Neural crest cell (in vitro differentiated cells): ENCODE measurements at places on chromosomes 1 and 21. TPM values are rescaled to one million over a fixed set of nuclear protein-coding genes. Genes with fewer than 3 reads are reported as not detected.

- no peaks in the 10 kb centered on the region for H3K4me1 ChIP-seq
- no peak for DNase-seq
- no peak overlapping the region for H3K27ac ChIP-seq
- H3K36me3 ChIP-seq = peaks cover 23% of the 10 kb centered on the region
Measured at GRCh38 chr1:228308628-228309325, 97.9 kb downstream of the TRIM11 start.

The CR1L gene
- total RNA-seq = not detected in 2 replicates

DNA sequence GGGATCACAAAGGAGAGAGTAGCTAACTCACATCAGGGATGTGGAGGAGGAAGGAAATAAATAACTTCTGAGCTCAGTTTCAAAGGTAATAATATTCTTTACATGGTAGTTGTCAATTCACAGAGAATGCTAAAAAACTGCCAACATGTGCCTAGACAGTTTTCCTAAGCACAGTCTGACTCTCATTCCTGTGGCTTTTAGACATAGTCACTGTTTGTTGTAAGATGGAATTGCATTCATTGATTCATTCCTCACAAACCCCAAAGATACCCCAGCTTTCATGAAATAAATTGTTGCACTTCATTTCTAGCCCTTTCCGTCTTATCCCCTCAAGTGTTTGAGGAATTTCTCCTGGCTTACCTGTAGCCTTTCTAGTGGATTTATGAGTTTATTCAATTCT lies 263.9 kb downstream of the NTNG1 start:
- no peaks in the 10 kb centered on the region for H3K27me3 ChIP-seq
- DNase-seq = no peak
- H3K27ac ChIP-seq = no peak overlapping the region
- H3K4me1 ChIP-seq = no peaks in the 10 kb centered on the region
- no peak overlapping the region for H3K4me3 ChIP-seq
- no peaks in the 10 kb centered on the region for H3K36me3 ChIP-seq

DNA sequence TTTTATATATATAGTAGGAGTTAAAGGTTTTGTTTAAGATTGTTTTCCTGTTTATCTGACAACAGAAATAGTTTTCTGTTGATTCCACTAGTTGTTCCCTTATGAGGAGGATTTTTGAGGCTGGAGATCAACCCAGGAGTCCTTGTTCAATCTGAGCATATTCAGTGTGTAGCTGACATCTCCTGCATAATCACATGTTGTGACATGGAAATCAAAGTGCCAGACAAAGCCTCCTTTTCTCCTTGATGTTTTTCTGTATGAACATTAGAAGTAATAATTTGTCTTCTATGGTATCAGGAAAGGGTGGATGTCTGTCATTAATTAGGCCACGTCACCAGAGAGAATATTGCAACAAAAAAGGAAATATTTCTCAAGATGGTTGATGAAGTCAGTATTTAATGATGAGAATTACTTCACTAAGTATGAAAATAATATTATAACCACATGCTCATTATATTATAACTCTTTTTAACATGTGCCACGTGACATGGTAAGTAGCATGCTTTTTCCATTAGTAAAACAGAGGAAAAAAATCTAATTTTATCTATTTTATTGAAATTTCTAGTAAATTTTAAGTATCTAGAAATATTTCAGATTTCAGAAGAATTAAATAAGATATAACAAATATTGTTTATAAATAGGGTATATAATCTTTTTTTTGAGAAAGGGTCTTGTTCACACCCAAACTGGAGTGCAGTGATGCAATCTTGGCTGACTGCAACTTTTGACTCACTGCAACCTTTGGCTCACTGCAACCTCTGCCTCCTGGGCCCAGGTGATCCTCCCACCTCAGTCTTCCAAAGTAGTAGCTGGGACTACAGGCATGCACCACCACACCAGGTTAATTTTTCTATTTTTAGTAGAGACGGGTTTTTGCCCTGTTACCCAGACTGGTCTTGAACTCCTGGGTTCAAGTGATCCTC lies 223.5 kb downstream of the HMCN1 start:
- no peaks in the 10 kb centered on the region for H3K27me3 ChIP-seq
- DNase-seq = no peak
- no peaks in the 10 kb centered on the region for H3K36me3 ChIP-seq
- no peak overlapping the region for H3K27ac ChIP-seq
- H3K4me1 ChIP-seq = peaks cover 8% of the 10 kb centered on the region

GRCh38 chr1:51192213-51192843 lies 43.7 kb upstream of the RNF11 start:
- no peaks in the 10 kb centered on the region for H3K4me1 ChIP-seq
- H3K4me3 ChIP-seq = no peak overlapping the region
- H3K27ac ChIP-seq = no peak overlapping the region

- DNase-seq = no peak
- H3K4me1 ChIP-seq = peaks cover 31% of the 10 kb centered on the region
- no peak overlapping the region for H3K27ac ChIP-seq
- H3K27me3 ChIP-seq = peaks cover 73% of the 10 kb centered on the region
- H3K36me3 ChIP-seq = no peaks in the 10 kb centered on the region
- no peak overlapping the region for H3K4me3 ChIP-seq
Measured at GRCh38 chr1:205043866-205044265, 854 bp downstream of the CNTN2 start.

GRCh38 chr1:12372180-12372579 lies 142.3 kb downstream of the VPS13D start:
- H3K36me3 ChIP-seq = peaks cover 13% of the 10 kb centered on the region
- no peak overlapping the region for H3K4me3 ChIP-seq
- H3K27me3 ChIP-seq = no peaks in the 10 kb centered on the region
- H3K4me1 ChIP-seq = peaks cover 11% of the 10 kb centered on the region

DNA sequence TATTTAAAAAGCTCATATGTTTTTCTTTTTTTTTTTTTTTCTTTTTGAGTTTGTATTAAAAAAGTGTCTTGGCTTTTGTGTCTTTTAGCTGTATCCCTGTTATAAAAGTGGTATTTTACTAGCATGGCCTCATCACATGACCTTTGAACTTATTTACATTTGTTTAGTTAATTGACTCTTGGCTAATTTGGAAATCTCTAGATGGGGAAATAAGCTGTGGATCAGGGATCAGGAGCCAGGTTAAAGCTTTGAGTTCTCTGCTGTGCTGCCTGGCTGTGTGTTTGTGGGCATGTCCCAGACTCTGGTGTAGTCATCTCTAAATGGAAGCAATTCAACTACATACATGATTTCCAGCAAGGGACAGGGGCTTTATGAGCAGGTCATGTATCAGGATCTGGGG lies 56.5 kb downstream of the HHAT start:
- no peak overlapping the region for H3K4me3 ChIP-seq
- H3K4me1 ChIP-seq = peaks cover 5% of the 10 kb centered on the region
- H3K27ac ChIP-seq = no peak overlapping the region
- no peak for DNase-seq

GRCh38 chr21:38327984-38328383 lies 71.2 kb downstream of the KCNJ15 start:
- peaks cover 12% of the 10 kb centered on the region for H3K4me1 ChIP-seq
- DNase-seq = no peak
- H3K4me3 ChIP-seq = no peak overlapping the region
- no peak overlapping the region for H3K27ac ChIP-seq
- H3K27me3 ChIP-seq = no peaks in the 10 kb centered on the region
- no peaks in the 10 kb centered on the region for H3K36me3 ChIP-seq

The GNAT2 gene
- total RNA-seq = not detected in 2 replicates

The MARCKSL1 gene
- 943 and 952 TPM in 2 replicates for total RNA-seq

- no peak for DNase-seq
- H3K4me3 ChIP-seq = no peak overlapping the region
- H3K4me1 ChIP-seq = peaks cover 18% of the 10 kb centered on the region
- H3K27ac ChIP-seq = no peak overlapping the region
- H3K27me3 ChIP-seq = no peaks in the 10 kb centered on the region
- H3K36me3 ChIP-seq = no peaks in the 10 kb centered on the region
Measured at GRCh38 chr1:167563579-167564246, 10.2 kb upstream of the CREG1 start.

- DNase-seq = no peak
- H3K27ac ChIP-seq = no peak overlapping the region
- no peaks in the 10 kb centered on the region for H3K4me1 ChIP-seq
Measured at GRCh38 chr1:65949230-65949626, 156.5 kb downstream of the PDE4B start.

DNA sequence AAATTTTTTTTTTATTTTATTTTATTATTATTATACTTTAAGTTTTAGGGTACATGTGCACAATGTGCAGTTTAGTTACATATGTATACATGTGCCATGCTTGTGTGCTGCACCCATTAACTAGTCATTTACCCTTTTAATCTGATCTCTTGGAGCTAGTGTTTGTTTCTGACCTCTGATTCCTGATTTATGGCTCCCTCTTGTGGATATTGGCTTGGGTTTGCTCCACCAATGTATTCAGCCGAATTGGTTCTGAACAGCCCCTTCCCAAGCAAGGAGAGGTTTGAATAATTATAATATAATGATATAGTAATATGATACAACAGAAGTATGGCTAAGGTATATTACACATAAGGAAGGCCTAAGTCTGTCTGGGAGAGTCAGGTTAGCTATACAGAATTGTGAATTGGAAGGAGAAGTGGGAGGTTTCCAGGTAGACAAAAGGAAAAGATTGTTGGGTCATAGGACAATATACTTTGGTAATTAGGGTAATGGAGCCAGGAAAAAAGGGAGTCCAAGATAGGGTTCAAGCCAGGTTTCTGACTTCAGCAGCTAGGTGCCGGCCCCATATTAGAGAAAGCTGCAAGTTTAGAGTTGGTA lies 53.1 kb upstream of the HMCN1 start:
- H3K27ac ChIP-seq = no peak overlapping the region
- no peak overlapping the region for H3K4me3 ChIP-seq
- no peaks in the 10 kb centered on the region for H3K27me3 ChIP-seq

The NPPA gene
- total RNA-seq = not detected in 2 replicates

DNA sequence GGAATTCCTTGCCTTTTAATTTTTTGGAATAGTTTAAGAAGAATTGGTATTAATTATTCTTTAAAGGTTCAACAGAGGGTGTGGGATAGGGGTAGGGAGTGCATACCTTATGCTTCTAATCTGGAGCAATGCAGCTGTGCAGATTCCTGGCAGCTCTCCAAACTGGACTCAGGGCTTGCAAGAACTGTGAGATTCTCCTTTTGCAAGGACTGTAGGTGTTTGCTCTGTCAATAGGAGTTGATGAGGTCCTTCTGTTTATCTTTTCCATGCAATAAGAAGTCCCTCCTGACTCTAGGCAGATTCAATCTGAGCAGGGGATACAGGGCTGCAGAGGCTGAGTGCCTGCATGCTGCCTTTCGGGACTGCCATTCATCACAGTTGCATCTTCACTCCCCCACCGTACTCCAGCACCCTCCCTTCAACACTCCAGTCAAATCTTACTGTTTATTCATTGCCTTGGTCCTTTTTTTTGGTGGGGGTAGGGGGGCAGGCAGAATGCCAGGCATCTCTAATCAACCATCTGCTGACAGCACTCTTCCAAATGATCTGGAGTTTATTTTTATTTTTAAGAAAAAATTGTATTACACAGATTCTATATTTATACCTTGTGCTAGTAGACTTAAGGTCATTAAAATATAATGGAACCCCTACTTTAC lies 122.3 kb downstream of the DISC1 start:
- no peaks in the 10 kb centered on the region for H3K27me3 ChIP-seq
- H3K4me1 ChIP-seq = peaks cover 2% of the 10 kb centered on the region
- DNase-seq = no peak
- H3K27ac ChIP-seq = no peak overlapping the region
- no peak overlapping the region for H3K4me3 ChIP-seq
- H3K36me3 ChIP-seq = peaks cover 35% of the 10 kb centered on the region

- DNase-seq = no peak
- H3K27me3 ChIP-seq = peaks cover 2% of the 10 kb centered on the region
- H3K4me3 ChIP-seq = no peak overlapping the region
- H3K4me1 ChIP-seq = no peaks in the 10 kb centered on the region
- H3K27ac ChIP-seq = no peak overlapping the region
Measured at GRCh38 chr1:170483051-170483450, 48.9 kb upstream of the GORAB start.

The PLA2G4A gene
- total RNA-seq = 4.5 and 5.1 TPM in 2 replicates

The ANKRD35 gene
- 0.07 and 0.11 TPM in 2 replicates for total RNA-seq

- no peak overlapping the region for H3K27ac ChIP-seq
- peaks cover 7% of the 10 kb centered on the region for H3K27me3 ChIP-seq
- H3K4me3 ChIP-seq = no peak overlapping the region
- DNase-seq = no peak
Measured at GRCh38 chr1:34108269-34108668, 56.8 kb downstream of the CSMD2 start.

DNA sequence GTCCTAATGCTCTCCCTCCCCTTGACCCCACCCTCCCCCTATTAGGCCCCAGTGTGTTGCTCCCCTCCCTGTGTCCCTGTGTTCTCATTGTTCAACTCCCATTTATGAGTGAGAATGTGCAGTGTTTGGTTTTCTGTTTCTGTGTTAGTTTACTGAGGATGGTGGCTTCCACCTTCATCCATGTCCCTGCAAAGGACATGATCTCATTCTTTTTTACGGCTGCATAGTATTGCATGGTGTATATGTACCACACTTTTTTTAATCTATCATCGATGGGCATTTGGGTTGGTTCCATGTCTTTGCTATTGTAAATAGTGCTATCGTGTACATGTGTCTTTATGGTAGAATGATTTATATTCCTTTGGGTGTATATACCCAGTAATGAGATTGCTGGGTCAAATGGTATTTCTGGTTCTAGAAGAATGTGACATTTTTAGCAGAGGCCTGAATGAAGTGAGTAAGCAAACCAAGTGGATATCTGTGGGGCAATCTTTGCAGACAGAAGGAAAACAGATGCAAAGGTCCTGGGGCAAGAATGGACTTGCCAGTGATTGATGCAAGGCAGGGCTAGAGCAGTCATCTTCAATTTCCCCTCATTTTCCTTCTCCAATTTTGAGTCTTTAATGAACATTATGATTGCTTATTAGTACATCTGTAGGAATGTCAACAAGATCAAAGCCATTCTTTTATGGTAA lies 50.2 kb downstream of the UBE4B start:
- DNase-seq = no peak
- peaks cover 13% of the 10 kb centered on the region for H3K36me3 ChIP-seq
- no peaks in the 10 kb centered on the region for H3K27me3 ChIP-seq
- no peak overlapping the region for H3K27ac ChIP-seq
- peaks cover 29% of the 10 kb centered on the region for H3K4me1 ChIP-seq

The ELAVL4 gene
- total RNA-seq = 0.77 and 1.7 TPM in 2 replicates

DNA sequence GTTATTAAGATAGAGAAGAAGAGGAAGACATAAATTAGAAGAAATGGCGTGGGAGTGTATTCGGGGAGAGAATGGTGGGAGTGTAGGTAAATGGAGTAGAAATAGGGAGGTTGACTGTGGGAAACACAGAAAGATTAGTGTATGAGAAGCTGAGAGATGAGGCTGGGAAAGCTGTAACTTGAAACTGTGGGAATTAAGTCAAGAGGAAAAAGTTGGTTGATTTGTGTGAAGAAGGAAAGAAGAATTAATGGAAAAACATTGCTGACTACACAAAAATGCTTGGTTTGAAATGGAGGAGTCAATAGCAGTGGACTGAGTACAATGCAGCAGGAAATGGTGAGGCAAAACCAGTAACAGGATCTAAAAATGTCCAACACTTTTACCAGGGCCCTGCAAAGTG lies 448.3 kb downstream of the PTPRC start:
- no peak for DNase-seq
- peaks cover 3% of the 10 kb centered on the region for H3K4me1 ChIP-seq
- no peaks in the 10 kb centered on the region for H3K27me3 ChIP-seq
- no peaks in the 10 kb centered on the region for H3K36me3 ChIP-seq
- H3K27ac ChIP-seq = no peak overlapping the region
- H3K4me3 ChIP-seq = no peak overlapping the region
